ENCODE measurements at places on chromosomes 4 and X.

DNA sequence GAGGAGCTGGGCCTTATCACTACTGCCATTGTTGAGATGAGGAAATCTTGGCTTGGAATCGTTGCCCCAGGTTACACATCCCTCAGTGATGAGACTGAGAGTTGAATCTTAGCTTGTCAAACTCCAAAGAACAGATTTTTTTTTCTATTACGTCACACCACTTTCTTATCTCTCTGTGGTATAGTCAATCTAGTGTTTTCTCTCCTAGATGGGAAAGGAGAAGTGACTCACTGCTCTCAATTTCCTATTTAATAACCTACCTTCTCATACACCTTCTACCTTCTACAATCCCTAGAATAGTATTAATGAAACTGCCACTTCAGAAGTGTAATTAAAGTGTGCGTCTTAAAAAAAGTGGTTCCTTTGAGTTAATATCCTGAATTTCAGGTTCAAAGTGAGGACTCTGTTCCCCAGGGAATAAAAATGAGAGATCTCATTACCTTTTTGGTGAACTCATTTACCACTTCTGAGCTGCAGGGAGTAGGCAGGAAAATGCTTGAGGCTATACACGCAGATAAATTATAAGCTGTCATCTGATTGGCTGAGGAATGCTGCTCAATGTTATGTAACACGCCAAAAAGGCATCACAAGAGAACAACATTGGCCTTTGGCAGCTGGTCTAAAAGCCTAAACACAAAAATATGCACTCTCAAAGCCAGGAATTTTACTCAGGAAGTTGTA is 59.3 kb downstream of the MAD2L1 start:
- no peak for DNase-seq

DNA sequence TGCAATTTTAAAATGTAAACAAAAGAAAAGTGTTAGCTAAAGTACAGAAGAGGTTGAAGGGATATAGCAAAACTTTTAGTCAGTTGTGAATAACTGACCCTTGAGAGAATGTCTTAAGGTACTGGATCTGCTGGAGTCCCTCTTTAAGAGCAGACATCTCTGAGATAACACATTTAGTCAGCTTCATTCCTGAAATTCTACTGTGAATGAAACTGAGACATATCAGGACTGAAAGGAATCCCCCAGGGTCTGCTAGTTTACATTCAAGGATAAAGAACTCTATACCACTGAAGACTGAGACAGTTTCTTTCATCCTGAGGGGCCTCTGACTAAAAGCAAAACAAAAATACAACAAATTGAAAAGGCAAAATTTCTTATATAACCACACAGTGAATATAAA is 54.4 kb downstream of the PGRMC1 start:
- DNase-seq = no peak

DNA sequence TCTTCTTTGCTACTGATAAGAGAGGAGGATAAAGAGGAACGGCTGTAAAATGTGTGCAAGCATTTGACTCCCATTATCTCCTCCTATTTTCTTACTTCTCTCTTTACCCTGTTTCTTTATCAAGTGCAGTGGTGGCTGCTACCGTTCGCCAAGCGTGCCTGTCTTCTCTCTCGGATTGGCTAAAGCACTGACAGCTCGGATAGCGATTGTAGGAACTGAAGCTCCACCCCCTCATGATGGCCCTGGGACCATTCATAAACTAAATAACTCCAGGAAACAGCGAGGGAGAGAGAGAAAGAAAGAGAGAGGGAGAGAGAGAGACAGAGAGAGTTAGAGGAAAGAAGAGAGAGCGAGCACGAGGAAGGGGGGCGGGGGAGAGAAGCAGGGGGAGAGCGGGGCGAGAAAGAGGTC is 305 bp upstream of the MAB21L2 start:
- DNase-seq = no peak

- DNase-seq = peak; percentile 81
Observed at GRCh38 chrX:135985157-135985972, at the start of gene SLC9A6. SLC9A6 (plus strand) TSS chrX:135985435; CDS start chrX:135985659, 224 bp downstream.

DNA sequence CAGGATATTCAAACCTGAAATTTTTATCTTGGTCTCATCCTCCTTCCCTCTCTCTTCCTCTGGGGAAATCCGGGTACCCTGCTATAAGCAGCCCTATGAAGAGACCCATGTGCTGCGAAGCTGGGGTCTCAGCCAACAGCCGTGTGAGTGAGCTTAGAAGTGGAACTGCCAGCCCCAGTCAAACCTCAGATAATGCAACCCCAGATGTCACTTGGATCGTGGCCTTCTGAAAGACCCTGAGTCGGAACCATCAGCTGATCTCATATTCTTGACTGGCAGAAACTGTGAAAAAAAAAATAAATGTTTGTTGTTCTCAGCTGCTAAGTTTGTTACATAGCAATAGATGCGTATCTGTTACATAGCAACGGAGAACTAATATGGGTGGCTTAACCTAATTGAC is 198.1 kb upstream of the NPY2R start:
- DNase-seq = no peak

GRCh38 chr4:85793233-85793585 is 318.3 kb downstream of the ARHGAP24 start:
- DNase-seq = no peak

DNA sequence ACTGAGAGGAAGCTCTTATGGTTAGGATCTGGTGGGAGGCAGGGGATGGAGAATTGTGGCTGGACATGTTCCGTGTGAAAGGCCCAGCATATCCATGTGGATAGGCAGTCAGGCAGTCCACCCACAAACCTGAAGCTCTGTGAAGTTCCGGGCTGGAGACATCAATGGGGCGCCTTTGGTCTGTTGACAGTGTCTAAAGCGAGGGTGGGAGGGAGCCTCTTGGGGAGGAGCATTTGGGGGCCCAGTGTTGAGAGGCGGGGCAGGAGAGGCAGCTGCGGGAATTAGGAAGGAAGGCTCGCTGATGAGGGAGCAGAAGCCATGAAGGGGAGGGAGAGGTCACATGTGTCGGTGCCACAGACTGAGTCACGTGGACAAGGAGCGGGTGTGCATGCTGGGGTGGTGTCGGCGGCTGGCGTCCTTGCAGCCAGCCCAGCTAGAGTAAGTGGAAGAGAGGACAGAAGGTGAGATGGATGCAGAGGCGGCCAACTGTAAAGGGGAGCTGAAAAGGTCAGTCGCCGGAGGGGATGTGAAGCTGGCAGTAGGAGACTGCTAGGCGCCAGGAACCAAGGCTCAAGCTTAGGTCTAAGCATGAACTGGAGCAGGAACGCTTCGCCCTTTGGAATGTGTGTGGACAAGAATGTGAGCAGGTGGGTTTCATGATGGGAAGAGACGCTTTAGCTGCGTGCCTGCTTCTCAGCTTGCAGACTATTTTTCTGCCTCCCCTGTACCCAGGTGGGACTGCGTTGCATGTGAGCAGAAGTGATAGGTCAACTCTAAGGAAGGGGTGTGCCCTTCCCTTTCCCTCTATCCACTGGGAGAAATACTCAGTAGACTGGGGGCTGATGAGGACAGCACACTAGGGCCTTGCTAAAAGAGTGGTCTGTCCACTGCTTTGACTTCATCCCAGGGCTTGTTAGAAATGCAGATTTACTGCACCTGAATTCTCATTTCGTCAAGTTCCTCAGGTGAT is 44.0 kb upstream of the TLR2 start:
- DNase-seq = no peak

GRCh38 chrX:1430451-1430850 is 22.3 kb downstream of the ASMTL start:
- no peak for DNase-seq

GRCh38 chr4:88090898-88091297 is 67.5 kb downstream of the ABCG2 start:
- no peak for DNase-seq

DNA sequence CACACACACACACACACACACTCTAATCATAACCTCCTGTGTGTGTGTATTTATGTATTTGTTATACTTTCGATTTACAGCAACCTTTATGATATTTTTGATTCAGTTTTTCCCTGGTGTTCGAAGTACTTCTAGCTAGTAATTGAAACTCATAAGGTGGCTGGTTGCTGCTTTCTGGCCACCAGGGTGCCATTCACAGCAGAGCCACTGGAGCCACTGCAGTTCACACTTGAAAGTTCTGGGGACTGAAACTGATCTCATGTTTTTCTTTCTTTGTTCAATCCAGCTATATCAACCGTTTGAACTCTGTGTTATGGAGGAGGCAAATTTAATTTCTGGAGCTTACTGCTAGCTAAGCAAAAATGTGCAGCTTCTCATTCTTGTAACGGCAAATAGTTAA is 419.4 kb downstream of the ADGRL3 start:
- DNase-seq = no peak

GRCh38 chr4:158999166-158999682 is 103.7 kb upstream of the RAPGEF2 start:
- DNase-seq = no peak

DNA sequence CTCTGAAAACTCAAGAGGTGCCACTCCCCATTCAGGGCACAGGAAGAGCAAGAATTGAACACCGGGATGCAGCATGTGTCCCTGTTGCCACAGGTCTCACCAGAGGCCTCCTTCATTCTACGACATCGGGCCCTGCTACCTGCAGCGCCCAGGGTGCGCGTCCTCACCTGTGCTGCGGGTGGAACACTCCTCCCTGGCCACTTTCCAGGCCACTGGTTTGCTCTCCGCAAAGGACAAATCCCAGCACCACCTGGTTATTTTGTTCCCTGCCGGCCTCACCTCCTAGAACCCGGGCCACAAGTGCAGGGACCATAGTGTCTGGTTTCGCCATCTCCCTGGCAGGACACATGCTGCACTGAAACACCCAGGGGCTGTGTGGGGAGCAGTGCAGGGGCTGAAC is 14.3 kb upstream of the FAM3A start:
- no peak for DNase-seq

DNA sequence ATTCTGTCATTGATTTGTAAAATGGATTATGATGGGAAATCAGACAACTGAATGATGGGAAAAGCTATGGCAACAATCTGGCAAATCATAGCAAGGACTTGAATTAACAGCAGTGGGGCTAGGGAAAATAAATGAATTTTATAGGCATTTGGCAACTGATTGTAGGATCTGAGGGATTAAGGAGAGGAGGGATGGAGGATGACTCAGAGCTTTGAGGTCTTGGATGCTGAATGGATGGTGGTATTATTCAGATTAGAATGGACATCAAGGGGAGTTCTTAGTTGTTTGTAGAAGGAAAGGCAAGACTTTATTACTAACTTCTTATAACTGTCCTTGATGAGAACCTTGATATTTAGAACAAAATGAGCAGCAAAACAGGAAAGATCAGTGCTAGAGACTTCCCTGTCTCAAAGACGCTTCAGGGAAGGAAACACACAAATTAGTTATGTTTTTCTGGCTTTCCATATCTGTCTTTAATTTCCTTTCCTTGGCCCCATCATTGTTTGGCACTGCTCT is 51.4 kb upstream of the HHIP start:
- no peak for DNase-seq

DNA sequence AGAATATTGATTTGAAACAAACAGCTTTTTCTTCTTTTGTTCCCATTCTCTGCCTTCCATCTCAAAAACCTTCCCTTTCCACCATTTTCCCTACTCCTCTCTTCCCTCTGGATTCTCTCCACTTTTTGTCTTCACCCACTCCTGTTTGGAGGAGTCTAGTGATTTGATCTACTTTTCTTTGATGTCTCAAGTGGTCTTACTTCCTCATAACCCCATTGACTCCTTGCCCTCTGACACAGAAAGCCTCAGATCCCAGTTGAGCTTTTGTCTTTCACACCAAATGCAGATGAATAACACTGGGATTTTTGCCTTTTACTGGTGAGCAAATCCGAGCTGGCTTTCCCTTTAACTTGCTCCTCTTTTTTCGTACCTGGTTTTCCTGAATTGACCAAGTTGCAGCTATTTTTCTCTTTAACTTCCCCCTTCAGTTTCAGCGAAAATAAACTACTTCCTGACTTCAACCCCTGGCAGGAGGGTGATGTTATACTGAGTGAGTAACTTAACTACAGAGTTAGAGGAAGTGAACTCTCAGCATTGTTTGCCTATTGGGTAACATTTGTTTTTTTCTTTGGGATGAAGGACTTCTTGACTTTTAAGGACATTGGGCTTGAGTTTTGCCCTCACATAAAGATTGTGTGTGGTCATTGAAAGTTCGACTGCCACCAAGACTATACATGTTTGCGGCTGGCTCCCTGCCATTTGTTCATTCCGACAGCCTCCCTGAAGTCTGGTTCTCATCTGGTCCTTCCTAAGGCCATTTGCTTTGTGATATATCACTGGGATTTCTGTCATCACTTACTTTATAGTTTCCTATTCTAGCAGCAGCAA is 392.8 kb upstream of the NR3C2 start:
- no peak for DNase-seq

- no peak for DNase-seq
Observed at GRCh38 chr4:55136634-55137033, 11.2 kb upstream of the KDR start.

- DNase-seq = peak; percentile 17
Observed at GRCh38 chrX:119410027-119410819, 11.1 kb downstream of the SLC25A43 start.

- DNase-seq = no peak
Observed at GRCh38 chr4:109890076-109890475, 22.6 kb upstream of the EGF start.

DNA sequence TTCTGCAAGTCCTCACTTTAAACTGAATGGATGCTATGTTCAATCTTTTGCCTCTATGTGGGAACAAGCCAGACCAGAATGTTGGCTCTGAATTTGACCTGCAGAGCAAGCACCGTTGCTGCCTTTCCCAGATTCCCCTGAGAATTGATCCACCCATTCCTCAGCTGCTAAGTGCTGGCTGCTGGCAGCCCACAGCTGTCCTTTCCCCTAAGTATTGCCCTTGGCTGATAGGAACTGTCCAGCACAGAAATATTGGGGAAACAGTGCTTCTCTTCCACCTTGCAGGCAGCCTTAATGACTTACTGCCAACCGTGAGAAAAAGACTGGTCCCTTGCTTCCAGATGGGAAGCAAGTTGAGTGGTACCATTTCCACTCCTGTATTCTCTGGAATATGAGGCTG is 475.9 kb downstream of the PDHA2 start:
- no peak for DNase-seq

DNA sequence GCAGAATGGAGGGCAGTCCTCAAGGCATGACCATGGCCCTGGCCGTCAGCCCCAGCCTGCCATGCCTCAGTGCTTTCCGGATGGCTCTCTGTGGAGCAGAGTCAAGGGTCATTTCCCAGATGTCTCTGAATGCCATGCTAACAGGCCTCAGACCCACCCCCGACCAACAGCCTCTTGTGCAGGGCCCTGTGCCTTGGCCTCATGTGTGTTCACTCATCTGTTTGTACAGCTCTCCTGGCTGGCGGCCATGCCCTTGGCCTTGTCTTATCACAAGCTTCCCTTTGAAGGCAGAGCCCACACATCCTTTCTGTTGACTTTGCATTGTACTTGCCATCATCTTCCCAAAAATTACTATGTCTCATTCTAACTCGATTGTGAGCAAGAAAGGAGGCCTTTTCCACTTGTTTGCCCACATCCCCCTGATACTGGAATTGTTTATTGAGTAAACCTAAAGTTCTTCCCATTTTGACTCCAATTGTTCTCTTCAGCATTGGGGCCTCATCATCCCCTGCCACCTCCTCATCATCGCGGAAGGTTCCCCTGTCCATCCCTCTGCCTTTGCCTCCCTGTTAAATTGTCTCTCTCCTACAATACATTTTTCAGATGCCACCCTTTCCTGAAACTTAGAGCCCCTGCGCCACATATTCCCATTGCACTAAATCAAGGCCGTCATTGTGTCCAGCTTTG is 6.3 kb downstream of the CA5B start:
- DNase-seq = peak; percentile 83

GRCh38 chr4:114386637-114387233 is 211.9 kb upstream of the UGT8 start:
- no peak for DNase-seq

- DNase-seq = no peak
Observed at GRCh38 chrX:43581167-43581566, 74.9 kb upstream of the MAOA start.

- no peak for DNase-seq
Observed at GRCh38 chr4:176125063-176125462, 59.4 kb downstream of the WDR17 start.

- no peak for DNase-seq
Observed at GRCh38 chr4:80423553-80424224, 88.2 kb downstream of the CFAP299 start.
